H1 (cell line): ENCODE measurements at places on chromosomes 16 and 17.
A peak's percentile ranks its signal among the peaks of the same experiment; 100 is the strongest.

GRCh38 chr16:77898671-77899211 lies 110.4 kb downstream of the VAT1L start:
- no peak overlapping the region for H3K4me3 ChIP-seq
- H3K27me3 ChIP-seq: no peaks in the 10 kb centered on the region
- no peak for DNase-seq
- no peaks in the 10 kb centered on the region for H3K4me1 ChIP-seq
- no peak overlapping the region for H3K27ac ChIP-seq
- no peaks in the 10 kb centered on the region for H3K36me3 ChIP-seq

GRCh38 chr17:79915850-79916430 lies 76.7 kb upstream of the CBX4 start:
- H3K27ac ChIP-seq: no peak overlapping the region
- peak; percentile 74 for DNase-seq
- H3K4me3 ChIP-seq: no peak overlapping the region
- H3K4me1 ChIP-seq: peaks cover 8% of the 10 kb centered on the region

DNA sequence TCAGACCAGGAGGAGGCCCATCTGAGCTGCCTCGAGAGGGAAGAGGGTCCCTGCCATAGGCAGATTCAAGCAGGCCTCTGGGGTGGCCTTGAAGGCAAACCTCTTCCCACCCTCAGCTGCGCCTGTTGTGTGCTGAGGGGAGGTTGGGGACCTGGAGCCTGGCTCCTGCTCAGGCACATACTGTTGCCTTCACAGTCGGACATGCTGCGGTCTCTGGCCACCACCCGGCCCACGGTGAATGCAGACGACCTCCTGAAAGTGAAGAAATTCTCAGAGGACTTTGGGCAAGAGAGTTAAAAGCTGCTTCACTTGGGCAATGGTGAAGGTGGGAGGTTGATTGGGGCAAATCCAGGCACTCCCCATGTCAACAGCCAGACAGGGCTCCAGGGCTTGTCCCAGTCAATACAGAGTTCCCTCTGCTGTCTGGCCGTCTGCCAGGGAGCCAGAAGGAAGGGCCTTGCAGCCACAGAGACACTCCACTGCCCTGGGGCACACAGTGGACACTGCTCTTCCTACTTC lies 6.3 kb downstream of the PDF start:
- peaks cover 68% of the 10 kb centered on the region for H3K36me3 ChIP-seq
- no peak overlapping the region for H3K27ac ChIP-seq
- H3K4me1 ChIP-seq: peaks cover 6% of the 10 kb centered on the region
- no peak for DNase-seq
- no peaks in the 10 kb centered on the region for H3K27me3 ChIP-seq

- no peak for DNase-seq
- H3K4me3 ChIP-seq: no peak overlapping the region
- H3K4me1 ChIP-seq: 0 out of 2 replicates have a peak, but pooled peaks cover 5% of the 10 kb centered on the region
- no peak overlapping the region for H3K27ac ChIP-seq
Observed at GRCh38 chr17:8146381-8147140, 5.6 kb downstream of the PER1 start.

DNA sequence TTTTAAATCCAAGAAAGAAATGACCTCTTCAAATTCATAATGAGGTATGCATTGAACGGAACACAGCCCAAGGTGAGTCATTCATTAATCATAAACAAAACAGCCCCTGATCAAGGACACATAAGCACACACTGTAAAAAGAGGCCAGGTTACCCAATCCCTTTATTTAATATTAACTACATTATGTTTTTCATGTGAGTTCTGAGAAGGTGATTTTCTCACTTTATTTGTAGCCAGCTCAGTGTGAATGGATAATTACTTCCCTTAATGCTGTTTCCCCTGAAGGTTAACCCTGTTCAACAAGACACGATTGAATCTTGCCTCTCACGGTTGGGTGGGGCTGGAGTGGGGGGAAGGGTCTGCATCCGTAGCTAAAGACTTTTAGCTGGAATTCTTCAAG lies 257.3 kb upstream of the SALL1 start:
- H3K4me1 ChIP-seq: no peaks in the 10 kb centered on the region
- H3K4me3 ChIP-seq: no peak overlapping the region
- H3K27ac ChIP-seq: no peak overlapping the region
- no peak for DNase-seq
- H3K36me3 ChIP-seq: no peaks in the 10 kb centered on the region
- no peaks in the 10 kb centered on the region for H3K27me3 ChIP-seq
